ENCODE measurements at places on chromosomes 12 and 14.

DNA sequence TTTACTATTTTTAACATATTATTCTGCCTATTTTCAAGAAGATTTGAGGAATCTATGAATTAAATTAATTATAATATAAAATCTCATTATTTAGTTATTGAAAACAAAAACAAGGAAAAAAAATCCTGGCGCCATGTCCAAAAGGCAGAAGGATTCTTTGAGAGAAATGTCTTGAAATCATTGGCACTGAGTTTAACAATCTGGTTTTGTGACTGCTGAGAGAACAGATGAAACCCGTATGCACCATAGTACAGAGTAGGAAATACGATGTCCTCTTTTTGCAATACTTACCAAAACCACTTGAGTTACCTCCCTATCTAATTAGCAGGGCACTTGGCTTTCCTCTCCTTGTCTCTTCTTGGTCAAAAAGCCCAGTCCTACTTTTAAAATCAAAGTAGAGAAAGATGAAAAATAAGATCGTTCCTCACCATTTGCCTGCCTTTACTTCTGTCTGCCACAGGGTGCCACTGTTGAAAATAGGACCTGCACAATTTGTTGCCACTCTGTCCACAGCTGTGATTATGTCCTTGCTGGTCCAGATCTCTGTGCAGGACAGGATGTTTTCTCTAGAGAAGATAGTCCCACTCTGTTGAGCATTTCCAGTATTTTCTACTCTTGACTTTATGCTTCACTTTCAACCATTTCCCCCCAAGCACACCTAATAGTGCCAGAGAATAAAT lies 179.7 kb downstream of the PDZRN4 start:
- no peak for DNase-seq

GRCh38 chr14:94423453-94424056 lies 29.0 kb downstream of the SERPINA11 start:
- no peak for DNase-seq

DNA sequence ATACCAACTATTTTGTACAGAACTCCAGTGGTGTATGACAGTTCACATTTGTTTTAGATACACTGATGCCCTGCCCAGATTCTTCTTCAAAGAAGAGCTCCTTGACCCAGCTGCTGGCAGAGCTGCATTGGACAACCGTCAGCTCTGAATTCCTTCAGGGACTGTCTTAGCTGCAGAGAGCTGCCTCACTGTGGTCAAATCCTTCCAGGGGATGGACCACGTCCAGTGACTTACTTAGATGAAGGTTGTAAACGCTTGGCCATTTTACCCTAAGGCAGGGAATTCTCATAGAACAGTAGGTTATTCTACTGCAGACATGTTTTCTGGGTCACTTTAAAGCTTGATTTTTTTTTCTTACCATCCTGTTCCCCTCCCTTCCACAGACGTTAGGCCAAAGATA lies 905.0 kb upstream of the ATXN7L3B start:
- no peak for DNase-seq

GRCh38 chr12:104846056-104846767 lies 111.9 kb downstream of the SLC41A2 start:
- DNase-seq, result no peak

GRCh38 chr12:63045020-63045860 lies 105.8 kb downstream of the AVPR1A start:
- DNase-seq, result no peak

GRCh38 chr12:100481021-100481420 lies 7.4 kb downstream of the NR1H4 start:
- DNase-seq, result no peak

GRCh38 chr14:105859717-105860614 lies 333.6 kb downstream of the TMEM121 start:
- DNase-seq, result no peak

- DNase-seq, result no peak
These were observed 36.7 kb upstream of the GPATCH2L start for GRCh38 chr14:76115010-76115422.

DNA sequence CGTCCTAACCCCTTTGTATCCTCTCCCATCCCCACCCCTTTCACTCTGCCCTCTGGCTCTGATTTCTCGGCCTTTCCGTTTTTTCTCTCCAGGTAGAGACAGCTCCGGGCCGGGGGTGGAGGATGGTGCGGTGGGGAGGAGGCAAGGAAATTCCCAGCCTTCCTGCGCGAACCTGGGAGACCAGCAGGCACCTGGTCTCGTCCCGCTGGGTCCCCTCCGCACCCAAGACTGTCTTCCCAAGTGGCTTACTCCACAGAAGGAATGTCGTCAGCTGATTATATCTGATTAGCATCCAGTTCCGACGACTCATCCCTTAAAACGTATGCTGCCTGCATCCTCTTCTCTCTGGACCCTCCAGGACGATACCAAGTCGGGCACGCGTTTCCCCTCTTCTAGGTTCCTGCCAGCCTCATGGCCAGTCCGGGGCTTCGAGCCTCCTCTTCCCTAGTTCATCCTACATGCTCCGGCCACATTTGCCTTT lies 42.2 kb upstream of the CAPRIN2 start:
- DNase-seq, result no peak

- DNase-seq, result no peak
These were observed 159.8 kb downstream of the KITLG start for GRCh38 chr12:88420457-88420856.

GRCh38 chr12:123973552-123974341 lies 732 bp downstream of the ZNF664 start:
- no peak for DNase-seq

GRCh38 chr12:117342247-117342646 lies 19.2 kb downstream of the NOS1 start:
- DNase-seq, result no peak

GRCh38 chr12:44960856-44961255 lies 84.7 kb upstream of the NELL2 start:
- DNase-seq, result no peak

DNA sequence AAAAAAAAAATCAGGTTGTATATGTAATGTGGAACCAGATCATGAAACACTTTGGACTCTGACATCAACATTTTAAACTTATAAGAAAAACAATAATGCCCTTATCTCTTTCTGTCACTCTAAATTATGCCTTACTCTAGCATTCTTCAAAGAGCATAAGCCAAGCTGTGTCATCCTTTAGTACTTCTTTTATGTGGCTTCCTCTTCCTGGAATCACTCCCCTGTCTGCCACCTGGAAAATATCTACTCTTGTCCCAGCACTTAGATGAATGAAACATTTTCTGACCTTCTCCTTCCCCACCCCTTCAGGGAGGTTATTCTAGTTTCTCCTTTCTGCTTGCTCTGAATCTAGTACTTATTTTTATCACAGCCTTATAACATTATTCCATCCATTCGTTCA lies 101.2 kb downstream of the CNTN1 start:
- no peak for DNase-seq

DNA sequence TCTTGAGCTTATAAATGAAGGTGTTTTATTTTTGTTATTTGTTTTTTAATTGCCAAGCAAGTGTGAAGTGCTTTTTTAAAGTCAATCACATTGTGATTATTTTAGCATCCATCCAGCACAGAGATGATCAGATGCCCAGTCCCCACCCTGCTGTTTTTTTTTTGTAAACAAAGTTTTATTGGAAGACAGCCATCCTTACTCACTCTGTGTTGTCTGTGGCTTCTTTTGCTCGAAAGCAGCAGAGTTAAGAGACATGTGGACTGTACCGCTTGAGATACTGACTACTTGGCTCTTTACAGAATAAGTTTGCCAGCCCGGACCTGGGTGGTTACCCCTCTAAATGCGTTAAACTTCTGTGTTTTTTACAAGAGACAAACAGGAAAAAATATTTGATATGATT lies 30.9 kb upstream of the AMN start:
- DNase-seq, result no peak

GRCh38 chr12:49689785-49690184 lies 17.4 kb downstream of the FMNL3 start:
- no peak for DNase-seq

- no peak for DNase-seq
These were observed 6.5 kb downstream of the RAD51AP1 start for GRCh38 chr12:4545195-4545594.

- DNase-seq, result peak; percentile 9
These were observed 152.1 kb downstream of the ADGRD1 start for GRCh38 chr12:131105736-131106348.

DNA sequence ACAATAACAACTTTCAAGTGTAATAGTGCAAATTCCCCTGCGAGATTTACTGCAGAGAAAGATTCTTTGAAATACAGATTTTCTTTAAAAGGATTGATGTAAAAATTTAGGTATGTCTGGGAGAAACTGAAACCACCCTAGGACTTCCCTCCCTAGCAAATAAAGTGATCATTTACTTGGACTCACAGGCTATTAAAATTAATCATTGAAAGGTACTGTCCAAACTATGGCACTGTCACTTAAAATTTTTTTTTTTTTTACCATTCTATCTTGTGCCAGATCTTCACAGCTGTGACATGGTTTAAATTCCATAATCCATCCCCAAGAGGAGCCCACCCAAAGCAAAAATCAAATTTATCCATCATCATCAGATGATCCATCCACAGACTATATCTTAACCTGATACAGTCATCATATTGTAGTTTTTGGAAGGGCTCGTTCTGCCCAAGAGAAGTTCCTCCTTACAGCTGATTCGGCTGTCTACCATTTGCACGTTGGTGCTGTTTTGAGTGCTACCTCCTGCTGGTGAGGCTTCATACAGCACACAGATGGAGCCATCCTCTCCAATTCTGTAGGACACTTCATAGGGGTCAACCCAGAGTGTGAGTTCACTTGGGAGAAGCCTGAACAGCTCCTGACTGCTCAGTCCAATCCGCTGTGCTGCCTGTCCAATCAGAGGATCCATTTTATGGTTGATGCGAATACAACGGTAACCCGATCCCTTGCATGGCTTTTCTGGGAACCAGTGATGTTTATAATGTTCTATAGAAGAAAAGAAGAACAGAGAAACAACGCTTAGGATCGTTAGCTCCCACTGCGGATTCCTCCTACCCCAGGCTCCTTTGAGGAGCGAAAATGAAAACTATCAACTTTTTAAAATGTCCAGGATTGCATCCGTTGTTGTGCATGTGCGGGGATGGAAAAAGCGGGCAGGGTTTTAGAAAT lies 1.7 kb downstream of the BTG1 start:
- peak; percentile 61 for DNase-seq

- DNase-seq, result no peak
These were observed 14.6 kb downstream of the SIVA1 start for GRCh38 chr14:104767634-104767918.

GRCh38 chr12:74488134-74488533 lies 49.5 kb upstream of the ATXN7L3B start:
- DNase-seq, result no peak

DNA sequence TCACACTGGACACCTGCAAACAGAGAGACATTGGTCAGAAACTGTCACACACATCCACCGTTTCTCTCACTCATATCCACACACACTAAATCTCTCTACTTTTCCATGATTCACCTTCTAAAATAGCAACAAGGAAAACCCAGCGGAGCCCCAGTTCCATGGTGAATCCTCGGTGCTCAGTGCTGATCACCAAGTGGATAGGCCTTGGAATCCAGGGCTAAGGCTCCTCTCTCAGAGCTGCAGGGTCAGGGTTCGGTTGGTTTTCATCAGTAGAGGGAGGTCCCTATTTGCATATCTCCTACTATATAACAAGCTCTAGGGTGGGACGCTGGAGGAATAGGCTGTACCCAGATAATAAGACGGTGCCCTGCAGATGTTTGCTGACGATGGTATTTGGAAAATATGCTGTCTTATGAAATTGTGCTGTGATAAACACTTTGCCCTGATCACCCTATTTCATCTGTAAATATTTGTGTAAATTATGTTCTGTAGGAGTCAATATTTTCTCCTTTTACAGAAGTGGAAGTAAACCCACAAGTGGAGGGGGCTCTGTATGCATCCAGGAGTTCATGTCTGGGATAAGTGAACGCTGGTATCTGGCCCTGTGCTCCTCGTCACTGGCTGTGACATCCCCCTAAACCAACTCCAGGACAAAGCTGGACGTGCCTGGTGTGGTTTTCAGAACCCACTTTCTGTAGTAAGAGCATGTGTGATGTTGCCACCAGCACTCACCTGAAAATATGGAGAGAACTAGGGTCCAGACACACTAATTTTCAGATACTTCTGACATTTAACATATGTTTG lies 709.2 kb downstream of the TMEM121 start:
- DNase-seq, result no peak

DNA sequence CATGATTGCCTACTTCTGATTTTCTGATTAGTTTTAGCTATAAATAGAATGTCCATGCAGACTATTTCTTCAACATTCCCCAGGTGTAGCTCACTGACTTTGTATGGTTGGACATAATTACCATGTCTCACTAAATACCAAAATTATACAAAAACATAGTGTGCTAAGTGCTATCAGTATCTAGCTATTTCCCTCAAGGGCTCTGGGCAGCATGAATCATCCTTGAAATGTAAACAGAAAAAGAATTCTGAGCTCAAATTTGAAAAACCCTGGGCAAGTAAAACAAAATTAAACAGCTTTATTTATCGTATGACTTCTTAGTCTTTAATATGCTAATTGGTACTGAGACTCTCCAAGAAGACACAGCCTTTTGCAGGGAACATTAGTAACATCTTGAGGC lies 82.9 kb downstream of the SPATA7 start:
- no peak for DNase-seq

- DNase-seq, result no peak
These were observed 3.5 kb downstream of the VWF start for GRCh38 chr12:6120796-6121473.

DNA sequence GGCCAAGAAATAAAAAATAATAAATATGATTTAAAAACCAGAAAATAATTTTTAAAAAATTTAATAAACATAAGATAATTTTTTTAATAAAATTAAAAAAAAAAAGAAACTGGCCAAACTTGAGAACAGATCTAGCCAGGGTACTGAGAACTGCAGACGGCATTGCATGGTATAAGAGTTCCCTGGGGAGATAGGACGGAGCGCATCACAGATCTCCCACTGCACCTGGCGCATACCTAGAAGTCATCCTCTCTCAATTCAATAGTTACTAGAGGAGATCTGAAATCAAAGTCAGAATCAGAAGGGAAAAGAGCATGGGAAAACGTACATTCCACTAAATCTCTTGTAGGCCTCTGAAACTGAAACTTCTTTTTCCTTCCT lies 58.9 kb upstream of the BCL2L14 start:
- DNase-seq, result no peak

- no peak for DNase-seq
These were observed 8.4 kb downstream of the DEGS2 start for GRCh38 chr14:100150932-100151587.

DNA sequence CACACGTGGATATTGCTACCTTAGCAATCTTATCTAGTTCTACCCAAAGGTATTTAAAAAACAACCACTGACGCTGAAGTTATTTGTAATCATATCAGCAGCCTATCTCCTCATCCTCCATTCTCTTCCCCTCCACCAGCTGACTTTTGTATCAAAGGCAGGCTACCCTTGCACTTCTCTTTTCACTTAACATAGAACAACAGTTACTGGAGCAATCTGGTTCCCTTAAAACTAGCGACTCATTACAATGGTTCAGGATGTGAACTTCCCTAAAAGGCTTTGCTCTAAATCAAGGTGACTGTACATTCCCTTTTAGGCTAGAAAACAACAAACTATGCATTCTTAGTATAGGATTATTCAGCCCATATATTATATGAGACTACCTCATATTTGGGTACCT lies 404.7 kb downstream of the APAF1 start:
- no peak for DNase-seq
